ENCODE measurements at places on chromosomes 11 and 22.

DNA sequence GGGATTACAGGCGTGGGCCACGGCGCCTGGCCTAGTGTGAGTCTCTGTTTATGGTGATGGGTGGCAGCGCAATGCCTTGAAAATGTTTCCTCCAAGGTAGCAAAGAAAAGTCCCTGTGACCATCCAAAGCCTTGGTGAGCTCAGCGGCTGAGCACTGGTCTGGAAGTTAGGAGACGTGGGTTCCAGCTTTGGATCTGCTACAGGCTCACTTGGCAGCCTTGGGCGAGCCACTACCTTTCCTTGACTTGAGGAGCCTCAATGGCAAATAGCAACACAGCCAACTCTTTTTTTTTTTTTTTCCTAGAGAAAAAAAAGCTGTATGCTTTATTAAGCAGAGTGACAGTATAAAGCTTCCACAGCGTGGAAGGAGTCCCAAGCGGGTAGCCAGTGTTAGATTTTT is 61.3 kb upstream of the RASD2 start:
- DNase-seq: no peak

- DNase-seq: no peak
Measured at GRCh38 chr22:39498368-39498767, 3.7 kb upstream of the MIEF1 start.

DNA sequence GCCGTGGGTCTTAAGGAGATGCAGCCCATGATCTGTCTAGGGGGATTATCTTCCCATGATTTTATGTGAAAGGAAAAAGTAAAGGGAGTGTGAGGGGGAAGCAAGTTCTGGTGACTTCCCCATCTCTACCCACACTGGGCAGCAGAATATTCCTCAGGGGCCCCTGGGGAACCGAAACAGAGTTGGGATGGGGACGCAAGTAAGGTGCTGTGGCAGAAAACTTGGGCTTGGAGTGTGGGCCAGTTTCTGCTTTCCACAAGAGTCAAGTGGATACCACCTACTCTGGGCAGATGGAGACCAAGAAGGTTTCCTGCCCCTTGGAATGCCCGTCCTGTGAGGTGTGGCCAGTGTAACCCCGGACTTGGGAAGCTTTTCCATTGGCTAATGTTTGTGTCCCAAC is 64.4 kb downstream of the SGSM3 start:
- no peak for DNase-seq

GRCh38 chr11:9057007-9057406 is 34.4 kb downstream of the SCUBE2 start:
- DNase-seq: no peak

DNA sequence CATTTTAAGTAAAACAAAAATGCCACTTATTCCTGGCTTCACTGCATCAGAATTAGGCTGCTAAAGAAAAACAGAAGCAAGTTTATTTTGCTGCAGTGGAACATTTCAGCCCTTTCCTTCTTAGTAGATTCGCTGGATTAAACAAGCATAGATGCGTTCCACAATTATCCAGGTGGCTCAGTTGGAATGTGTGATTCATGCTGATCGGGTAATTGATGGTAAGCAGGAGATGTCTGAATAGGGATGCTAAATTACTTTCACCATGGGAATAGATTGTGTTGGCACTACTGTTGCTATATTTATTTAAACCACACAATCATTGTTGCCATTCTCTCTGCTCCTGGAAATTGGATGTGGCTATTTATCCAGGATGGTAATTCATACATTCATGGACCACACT is 440.1 kb upstream of the DDI1 start:
- no peak for DNase-seq

DNA sequence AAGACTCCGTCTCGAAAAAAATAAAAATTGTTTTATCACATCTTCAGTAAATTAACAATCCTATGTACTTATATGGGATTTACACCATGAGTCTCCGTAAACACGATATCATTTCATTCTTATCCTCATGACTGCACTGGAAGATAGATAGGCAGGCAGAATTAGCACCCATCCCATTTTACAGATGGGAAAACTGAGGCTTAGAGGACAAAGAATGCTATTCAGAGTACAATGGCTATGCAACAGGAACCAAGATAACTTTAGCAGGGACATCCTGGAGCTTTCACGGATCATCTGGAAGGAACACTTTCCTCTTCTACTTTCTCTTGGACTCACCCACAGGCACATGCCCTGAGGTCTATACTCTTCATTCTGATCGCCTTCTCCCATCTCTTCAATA is 14.6 kb upstream of the SGSM1 start:
- DNase-seq: no peak
